ENCODE measurements at places on chromosomes 3 and 15.

GRCh38 chr15:82111918-82112317 is 66.1 kb upstream of the MEX3B start:
- DNase-seq: no peak

DNA sequence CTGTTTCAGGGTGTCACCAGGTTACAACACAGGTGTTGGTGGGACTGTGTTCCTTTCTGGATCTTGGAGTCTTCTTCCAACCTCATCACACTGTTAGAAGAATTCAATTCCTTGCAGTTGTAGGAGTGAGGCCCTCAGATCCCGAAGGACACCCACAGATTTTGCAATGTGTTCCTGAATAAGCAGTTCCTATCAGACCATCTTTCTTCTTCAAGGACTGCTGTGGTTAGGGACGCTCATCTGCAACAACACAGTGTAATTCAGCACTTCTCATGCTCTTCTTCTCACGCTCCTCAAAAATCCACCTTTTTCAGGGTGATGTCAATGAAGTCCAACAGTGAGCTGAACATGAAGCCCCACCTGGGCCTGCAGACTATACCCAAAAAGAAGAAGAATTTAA is 18.8 kb downstream of the TM2D3 start:
- no peak for DNase-seq

- no peak for DNase-seq
These were observed 14.8 kb upstream of the GASK1A start for GRCh38 chr3:42964266-42964665.

DNA sequence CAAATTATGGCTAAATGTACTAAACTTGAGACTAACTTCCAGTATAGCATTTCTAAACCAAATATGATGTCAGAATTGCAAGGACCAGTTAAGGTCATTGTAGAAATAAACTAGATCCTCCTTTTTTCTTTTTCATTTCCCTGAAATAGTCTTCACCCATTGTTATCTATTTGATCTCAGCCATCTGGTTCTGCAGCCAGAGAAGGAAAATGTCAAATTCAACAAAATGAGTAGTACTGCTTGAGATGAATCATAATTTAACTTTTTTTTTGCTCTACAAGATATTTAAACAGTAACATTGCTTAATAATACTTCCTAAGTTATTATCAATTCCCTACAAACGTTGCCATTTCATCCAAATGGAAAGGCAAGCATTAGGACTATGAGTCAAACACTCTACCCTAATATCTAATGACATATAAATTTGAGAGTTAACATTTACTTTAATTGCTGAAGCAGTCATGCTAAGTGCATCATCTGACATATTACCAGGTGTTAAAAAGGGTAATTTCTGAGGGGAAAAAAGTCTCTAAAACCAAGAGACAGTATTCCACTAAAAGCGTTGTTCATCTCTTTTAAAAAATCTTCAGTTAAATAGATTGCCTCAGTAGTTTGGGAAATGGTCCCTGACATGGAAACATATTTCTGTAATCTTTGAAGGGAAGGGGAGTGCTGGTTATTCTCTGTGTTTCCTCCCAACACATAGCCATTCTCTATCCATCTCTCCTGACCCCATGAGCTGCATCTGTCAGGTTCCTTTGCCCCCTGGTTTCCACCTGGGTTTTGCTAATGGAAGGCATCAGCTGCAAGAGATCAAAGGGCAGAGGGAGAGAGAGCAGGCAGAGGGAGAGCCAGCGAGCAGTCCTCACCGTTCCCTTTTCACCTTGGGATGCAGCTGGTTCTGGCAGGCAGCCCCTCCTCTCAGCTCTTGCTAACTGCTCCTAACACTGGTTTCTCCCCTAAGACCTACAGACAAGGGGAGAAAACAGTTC is 138.5 kb downstream of the ARPP21 start:
- no peak for DNase-seq

DNA sequence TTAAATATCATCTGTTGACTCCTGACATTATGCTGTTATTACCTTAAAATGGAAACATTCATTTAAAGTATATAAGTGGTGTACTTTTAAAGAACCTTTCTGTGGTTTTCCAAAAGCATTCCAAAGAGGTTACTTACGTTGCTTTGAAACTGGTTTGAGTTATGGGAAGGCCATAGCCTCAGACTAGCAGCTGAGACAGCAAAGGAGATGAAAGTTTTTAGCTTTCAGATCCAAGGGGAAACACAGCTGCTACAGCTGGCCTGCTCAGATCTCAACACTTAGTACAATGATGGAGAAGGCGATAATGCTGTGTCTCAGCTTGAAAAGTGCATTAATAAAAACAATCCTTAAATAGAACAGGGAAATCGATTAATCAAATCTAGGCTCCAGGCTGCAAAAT is 921.1 kb downstream of the ROBO1 start:
- DNase-seq: no peak

- DNase-seq: no peak
These were observed 36.3 kb downstream of the APBA2 start for GRCh38 chr15:28921919-28922706.

DNA sequence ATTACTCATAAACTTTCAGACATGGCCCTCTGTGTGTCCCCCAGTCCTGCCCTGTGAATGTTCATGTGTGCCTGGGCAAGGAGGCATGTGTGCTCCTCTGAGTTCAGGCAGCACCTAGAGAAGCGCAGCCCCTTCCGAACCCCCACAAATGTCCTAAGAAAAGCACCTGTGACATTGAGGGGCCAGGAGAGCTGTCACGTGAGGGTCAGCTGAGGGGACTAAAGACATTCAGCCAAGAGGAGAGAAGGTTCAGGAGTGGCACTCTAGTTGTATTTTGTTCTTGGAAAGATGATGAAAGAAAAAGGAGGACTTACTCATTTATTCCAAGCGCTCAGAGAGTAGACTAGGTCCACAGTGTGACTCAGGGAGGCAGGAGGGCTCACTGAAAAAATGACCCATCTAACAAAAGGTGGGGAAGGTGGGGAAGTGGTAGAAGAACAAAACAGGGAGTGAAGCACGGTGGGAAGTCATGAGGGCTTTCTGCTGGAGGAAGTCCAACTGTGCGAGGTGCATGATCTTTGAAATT is 28.1 kb upstream of the ELP6 start:
- DNase-seq: no peak

GRCh38 chr15:37339856-37340255 is 239.5 kb upstream of the MEIS2 start:
- no peak for DNase-seq

DNA sequence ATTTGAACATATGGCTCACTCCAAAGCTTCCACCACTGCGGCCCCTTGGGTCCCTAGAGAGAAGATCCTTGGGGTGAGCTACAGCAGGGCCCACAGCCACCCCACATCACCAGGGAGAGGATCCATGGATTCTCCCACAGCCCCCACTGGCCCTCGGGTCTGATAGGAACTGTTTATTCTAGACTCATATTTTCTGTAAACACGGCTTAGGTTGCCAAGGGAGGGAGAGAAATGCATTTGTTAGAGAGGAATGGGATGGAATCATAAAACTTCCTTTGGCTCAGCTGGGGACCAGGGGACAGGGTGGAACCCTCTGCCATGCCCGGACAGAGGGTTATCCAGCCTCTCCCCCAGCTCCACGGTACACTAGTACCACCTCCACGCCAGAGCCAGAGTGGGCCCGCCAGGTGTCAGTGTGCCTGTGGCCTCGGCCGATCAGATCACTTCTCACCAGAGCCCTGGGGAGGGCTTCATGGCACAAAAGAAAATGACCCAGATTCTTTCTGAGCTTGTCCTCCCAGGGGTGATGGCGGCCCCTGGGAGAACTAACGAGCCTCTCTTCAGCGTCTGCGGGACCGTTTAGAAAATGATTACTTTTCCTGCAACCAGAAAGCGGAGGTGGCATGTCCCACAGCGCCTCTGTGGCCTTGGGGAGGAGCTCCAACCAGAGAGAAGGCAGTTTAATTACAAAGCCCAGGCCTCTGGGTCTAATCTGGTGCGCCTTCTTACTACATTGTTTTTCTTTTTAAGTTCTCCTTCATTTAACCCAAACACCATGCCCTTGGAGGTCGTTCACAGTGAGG is 33.7 kb downstream of the ADCY5 start:
- DNase-seq: peak; percentile 51

- peak; percentile 42 for DNase-seq
These were observed 28.0 kb upstream of the TMOD3 start for GRCh38 chr15:51801391-51801835.

DNA sequence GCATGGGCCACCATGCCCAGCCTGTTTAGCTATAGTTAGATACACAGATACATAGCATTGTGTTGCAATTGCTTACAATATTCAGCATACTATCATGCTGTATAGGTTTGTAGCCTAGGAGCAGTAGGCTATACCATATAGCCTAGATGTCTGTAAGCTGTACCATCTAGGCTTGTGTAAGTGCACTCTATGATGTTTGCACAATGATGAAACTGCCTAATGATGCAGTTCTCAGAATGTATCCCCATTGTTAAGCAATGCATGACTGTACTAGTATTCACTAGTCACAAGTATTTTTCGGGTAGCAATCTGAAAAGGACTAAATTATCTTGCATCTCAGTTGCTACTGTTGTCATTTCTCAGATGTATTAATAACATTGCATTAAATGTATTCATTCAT is 16.0 kb downstream of the PIGB start:
- no peak for DNase-seq

GRCh38 chr3:196138482-196139254 is 56.8 kb upstream of the TFRC start:
- peak; percentile 50 for DNase-seq

DNA sequence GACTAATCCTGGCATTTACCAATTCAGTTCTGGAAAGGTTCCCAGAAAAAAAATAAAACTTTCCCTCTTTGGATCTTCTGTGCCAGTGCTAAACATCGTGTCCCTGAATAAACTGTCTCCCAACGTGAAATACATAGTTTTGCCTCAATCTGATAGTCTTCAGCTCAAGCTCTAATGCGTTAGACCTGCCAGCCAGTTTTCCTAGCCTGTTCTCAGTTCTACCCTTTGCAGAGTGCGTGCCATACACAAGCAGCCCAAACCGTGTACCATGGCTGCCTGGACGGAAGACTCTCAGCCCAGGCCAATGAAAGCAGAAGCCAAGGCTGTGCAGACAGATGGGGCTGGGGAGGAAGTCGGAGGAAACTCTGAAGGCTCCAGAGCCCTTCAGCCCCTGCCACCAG is 11.4 kb upstream of the OCA2 start:
- no peak for DNase-seq

GRCh38 chr3:3023111-3023745 is 86.9 kb downstream of the IL5RA start:
- no peak for DNase-seq

- no peak for DNase-seq
These were observed 84.7 kb upstream of the LMCD1 start for GRCh38 chr3:8416965-8417364.

DNA sequence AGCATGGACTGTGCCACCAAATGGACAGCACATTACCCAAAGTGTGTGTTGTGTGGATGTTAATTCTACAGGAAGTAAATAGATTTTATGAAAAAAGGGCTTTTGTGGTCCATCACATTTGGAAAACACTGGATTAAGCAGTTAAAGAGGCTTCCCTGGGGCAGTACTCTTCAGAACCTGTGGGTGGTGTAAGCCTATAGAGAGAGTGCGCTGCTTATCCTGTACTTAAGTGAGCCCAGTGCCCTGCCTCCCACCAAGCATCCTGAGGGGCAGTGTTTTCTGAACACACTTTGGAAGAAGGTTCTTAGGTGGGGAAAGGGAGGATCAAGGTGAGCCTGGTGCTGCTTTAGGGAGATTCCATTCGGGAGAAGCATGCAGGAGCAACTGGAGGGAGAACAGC is 10.9 kb downstream of the TTLL3 start:
- DNase-seq: no peak

DNA sequence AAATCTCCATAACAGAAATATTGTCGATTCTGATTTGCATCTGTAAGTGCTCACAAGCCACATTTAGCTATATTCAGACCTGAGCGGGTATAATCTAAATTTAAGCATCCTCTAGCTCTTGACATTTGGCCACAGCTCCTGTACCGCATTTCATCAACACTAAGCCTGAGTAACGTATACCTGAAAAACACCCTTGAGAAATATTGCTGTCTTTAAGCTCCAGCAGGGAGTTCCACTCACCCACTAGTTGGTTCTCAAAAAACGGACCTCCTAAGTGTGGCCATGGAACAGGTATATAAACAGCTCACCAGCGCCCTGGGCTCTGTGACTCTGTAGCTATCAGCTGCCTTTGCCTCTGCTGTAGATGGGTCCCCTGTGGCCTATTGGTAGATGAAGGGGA is 80.7 kb downstream of the ABI3BP start:
- no peak for DNase-seq

GRCh38 chr15:100757661-100758060 is 122.0 kb upstream of the ALDH1A3 start:
- DNase-seq: no peak

GRCh38 chr15:39828374-39828931 is 45.8 kb upstream of the FSIP1 start:
- DNase-seq: no peak

GRCh38 chr15:88323976-88324740 is 67.6 kb upstream of the NTRK3 start:
- no peak for DNase-seq

- DNase-seq: peak; percentile 73
These were observed 141.7 kb downstream of the RPLP1 start for GRCh38 chr15:69593981-69594966.

GRCh38 chr3:39315420-39315819 is 14.1 kb upstream of the CCR8 start:
- no peak for DNase-seq

- no peak for DNase-seq
These were observed 360.4 kb upstream of the CNTN6 start for GRCh38 chr3:732326-732928.

DNA sequence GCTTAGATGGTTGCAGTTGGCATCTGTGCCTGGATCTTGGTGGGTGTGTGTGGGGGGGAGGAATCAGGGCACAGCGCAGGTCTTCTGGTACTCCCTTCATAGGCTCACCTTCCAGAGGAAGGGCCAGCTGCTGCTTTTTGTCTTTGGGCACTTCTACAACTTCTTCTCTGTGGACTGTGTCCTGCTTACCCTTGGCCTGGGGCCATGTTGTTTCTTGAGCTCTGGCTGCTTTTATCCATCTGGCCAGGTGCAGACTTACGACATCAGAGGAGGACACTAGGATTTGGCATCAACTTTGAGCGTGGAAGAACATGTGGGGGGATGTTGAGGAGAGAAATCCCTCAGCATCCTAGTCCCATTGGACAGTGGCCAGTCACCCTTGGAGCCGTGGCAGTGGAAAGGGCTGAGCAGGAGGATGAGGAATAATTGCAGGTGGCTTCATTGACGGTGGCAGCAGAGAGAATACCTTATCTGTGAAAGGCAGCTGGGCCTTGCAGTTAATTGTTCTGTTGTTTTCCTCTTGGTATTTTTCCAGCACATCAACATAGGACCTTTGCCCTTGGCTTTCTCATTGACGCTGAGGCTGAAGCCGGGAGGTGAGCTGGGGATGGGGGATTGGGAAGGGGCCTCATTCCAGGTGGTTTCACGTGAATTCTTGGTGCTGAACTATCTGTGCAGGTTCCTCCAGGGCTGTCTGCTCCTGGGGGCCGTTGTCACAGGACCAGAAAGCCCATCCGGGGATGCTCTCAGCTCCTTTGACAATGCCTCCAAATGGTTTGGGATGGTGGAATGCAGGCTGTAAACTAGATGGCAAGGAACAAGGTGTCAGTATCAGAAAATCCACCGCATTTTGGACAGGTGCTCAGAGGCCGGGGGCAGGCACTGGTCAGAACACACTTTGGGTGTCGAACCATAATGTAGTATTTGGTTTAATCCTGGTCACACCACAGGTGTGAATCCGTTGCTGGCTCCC is 9.7 kb downstream of the EPHB1 start:
- DNase-seq: no peak
